Stimulated activated CD4-positive, alpha-beta T cell treated with anti-CD3 and anti-CD28 coated beads, Interleukin-4, amount 100 ng/mL, for 4 hours (primary cell): ENCODE measurements at places on chromosomes 4 and X.

DNA sequence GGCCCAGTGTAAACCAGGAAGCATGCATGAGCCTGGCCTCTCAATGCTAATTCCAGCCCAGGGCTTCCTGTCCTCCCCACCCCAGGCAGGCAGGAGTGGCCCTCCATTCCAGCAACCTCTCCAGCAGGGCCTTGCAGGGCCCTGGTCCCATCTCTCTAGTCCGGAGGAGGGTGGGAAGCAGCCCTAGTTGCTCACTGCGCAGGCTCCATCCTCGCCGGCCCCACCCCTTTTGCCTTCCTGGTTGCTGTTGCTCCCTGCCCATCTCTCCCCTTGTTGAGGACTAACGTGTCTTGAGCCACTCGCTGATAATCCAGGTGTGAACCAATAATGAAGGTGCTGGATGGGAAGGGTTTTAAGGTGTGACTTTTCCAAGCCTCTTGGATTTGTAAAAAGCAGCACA, 161.2 kb upstream of the BCOR start:
- no peak for DNase-seq

- DNase-seq = peak; percentile 34
These were observed 492 bp upstream of the NKX3-2 start for GRCh38 chr4:13544606-13545393.

DNA sequence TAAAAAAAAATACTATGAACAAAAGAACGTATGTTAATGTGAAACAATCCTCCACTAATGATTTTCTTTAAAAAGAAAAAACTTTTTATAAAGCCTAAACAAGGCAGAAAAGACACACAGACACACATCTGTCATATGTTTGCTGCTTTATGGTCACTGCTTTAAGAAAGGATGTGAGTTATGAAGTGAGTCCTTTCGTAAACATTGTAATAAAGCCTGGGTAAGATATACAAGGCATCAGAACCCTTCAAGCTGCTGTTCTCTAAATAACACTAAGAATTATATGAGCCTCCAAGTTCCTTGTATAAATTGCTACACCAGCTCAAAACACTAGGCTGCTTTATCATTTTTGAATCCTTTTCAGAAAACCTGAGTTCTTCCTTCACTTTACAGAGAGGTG, 81.6 kb downstream of the FBXO8 start:
- DNase-seq = no peak

DNA sequence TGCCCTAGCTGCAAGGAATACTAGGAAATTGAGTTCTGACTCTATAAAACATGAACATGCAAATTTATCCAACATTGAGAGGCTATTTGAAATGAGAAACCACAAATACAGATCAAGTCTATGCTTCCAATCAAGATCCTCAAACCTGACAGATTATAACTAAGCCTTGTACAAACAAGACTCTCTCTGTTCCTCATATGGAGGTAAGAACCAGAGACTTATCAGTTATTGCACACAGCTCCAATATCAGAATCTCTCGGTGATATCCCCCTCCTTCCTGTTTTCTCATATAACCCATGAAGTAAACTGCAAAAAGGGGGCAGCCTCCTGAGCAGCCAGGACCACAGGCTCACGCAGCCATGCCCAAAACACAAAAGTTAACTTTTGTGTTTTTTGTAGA, 36.5 kb downstream of the FBXW7 start:
- DNase-seq = no peak
